Uterus (tissue), 4 donors: ENCODE measurements at places on chromosomes 11 and 22. TPM values are rescaled to one million over a fixed set of nuclear protein-coding genes. Genes with fewer than 3 reads are reported as not detected.
A peak's percentile ranks its signal among the peaks of the same experiment; 100 is the strongest.

The ASPHD2 gene
- 1.8 TPM for total RNA-seq

DNA sequence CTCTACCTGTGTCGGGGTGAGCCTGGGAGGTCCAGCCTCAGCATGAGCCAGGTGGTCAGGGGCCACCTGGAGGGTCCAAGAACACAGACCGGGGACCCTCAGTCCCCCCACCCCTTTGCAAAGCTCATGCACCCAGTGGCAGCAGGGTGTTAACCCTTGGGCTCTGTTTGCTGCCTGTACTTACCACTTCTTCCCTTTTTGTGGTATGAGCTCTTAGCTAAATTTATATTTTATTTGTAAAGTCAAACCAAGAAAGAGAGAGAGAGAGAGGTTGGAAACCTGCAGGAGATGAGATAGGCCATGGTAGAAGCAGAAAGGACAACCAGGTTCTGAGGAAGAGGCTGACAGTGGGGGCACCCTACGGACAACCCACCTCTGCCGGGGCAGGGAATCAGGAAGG, 29.9 kb downstream of the IL10RA start:
- no peaks in the 10 kb centered on the region for H3K36me3 ChIP-seq
- no peak for DNase-seq
- no peak overlapping the region for H3K27ac ChIP-seq
- no peak overlapping the region for H3K4me3 ChIP-seq

GRCh38 chr11:59551659-59552521, 40.6 kb downstream of the OR4D9 start:
- peak overlapping the region; percentile 94 for H3K27ac ChIP-seq
- peak; percentile 68 for DNase-seq
- H3K4me1 ChIP-seq = no peaks in the 10 kb centered on the region
- H3K27me3 ChIP-seq = no peaks in the 10 kb centered on the region

GRCh38 chr11:78262691-78263090, 74.0 kb downstream of the USP35 start:
- no peaks in the 10 kb centered on the region for H3K36me3 ChIP-seq
- no peaks in the 10 kb centered on the region for H3K4me1 ChIP-seq
- DNase-seq = no peak
- H3K27me3 ChIP-seq = no peaks in the 10 kb centered on the region
- peak overlapping the region; percentile 22 for H3K27ac ChIP-seq

DNA sequence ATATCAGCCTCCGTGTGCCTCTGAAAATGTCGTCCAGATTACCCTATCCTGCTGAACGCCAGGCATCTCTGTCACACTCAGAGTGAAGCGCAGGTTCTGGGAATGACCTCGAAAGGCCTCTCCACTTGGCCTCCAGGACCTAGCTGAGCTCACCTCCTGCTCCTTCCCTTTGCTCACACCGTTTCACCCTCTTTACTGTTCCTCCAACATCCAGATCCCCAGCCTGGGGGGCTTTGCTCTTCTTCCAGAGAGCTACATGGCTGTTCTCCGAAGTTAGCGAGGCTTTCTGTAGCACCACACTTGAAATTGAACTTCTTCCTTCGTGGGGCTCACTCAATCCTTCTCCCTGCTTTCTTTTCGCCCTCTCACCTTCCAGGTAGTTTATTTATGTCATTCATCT, 27.9 kb downstream of the GLB1L2 start:
- no peaks in the 10 kb centered on the region for H3K36me3 ChIP-seq
- H3K27ac ChIP-seq = no peak overlapping the region
- no peak overlapping the region for H3K4me3 ChIP-seq
- no peaks in the 10 kb centered on the region for H3K27me3 ChIP-seq
- DNase-seq = no peak
- H3K4me1 ChIP-seq = no peaks in the 10 kb centered on the region

DNA sequence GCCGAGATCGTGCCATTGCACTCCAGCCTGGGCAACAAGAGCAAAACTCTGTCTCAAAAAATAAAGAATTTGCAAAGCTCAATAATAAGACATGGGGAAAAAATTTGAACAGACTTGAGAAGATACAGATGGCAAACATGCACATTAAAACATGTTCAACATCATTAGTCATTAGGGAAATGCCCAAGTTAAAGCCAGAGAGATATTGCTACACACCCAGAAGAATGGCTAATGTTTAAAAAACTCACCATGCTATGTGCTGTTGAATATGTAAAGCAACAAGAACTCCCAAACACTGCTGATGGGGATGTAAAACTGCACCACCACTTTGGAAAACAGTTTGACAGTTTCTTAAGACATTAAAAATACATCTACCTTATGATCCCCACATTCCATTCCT, 12.6 kb downstream of the LRRC75B start:
- no peak overlapping the region for H3K27ac ChIP-seq
- H3K4me1 ChIP-seq = no peaks in the 10 kb centered on the region
- DNase-seq = no peak
- no peaks in the 10 kb centered on the region for H3K36me3 ChIP-seq

The LAMTOR1 gene
- total RNA-seq = 46.0 TPM

The MYBPC3 gene
- 0.14 TPM for total RNA-seq

The MMP10 gene
- not detected for total RNA-seq

The CALCB gene
- not detected for total RNA-seq

DNA sequence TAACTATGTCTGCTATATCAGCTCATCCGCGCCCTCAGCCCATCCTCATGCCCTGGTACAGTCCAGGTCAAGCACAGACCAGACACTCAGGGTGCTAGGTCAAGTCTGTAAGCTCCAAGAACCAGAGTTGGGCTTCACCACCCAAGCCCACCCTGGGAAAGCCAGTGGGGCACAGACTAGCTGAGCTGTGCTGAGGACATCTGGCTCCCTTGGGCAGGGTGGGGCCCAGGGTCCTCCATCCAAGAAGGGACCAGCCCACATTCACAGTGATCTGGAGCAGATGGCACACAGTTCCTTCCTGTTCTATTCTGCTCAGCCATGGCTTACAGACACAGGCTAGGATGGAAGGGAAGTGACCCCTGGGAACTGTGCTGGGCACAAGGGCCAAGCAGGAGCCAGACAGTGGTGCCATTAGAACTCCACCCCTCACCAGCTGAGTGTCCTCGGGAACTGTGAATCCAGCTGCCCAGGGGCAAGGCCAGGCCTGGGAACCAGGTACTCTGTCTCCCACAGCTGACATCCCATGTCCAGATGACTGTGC, 9.1 kb downstream of the P2RY6 start:
- no peak overlapping the region for H3K27ac ChIP-seq
- H3K4me3 ChIP-seq = no peak overlapping the region
- DNase-seq = no peak
- no peaks in the 10 kb centered on the region for H3K27me3 ChIP-seq
- H3K36me3 ChIP-seq = no peaks in the 10 kb centered on the region

- H3K4me1 ChIP-seq = no peaks in the 10 kb centered on the region
- no peaks in the 10 kb centered on the region for H3K27me3 ChIP-seq
- H3K36me3 ChIP-seq = no peaks in the 10 kb centered on the region
- no peak for DNase-seq
These were observed 155.6 kb downstream of the BRD1 start for GRCh38 chr22:49672014-49672516.
